Stimulated activated CD4-positive, alpha-beta T cell treated with anti-CD3 and anti-CD28 coated beads, Interleukin-15, amount 100 ng/mL, for 1 hour (primary cell): ENCODE measurements at places on chromosomes 2 and 18.
A peak's percentile ranks its signal among the peaks of the same experiment; 100 is the strongest.

DNA sequence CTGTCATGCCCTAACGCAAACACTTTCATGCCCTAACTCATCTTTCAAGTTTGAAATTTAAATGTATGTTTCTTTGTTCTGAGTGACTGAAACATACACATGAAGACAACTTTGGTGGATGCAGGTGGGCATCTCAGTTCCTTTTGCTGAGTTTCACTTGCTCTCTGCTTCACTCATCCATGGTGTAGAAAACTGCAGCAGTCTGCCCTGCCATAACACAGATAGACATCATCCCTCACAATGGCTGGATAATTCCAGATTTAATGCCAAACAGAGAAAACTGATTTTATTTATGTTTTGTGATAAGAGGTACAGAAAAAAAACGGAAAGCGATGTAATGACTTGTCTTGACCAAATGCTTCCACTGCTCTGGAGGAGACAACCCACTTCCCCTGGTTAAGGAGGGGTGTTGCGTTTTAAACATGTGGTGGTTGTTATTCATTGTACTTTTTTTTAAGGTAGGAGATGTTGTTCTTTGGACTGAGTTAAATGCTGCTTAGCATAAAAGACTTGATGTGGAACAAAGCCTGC, 70.4 kb downstream of the RHBDD1 start:
- no peak for DNase-seq

DNA sequence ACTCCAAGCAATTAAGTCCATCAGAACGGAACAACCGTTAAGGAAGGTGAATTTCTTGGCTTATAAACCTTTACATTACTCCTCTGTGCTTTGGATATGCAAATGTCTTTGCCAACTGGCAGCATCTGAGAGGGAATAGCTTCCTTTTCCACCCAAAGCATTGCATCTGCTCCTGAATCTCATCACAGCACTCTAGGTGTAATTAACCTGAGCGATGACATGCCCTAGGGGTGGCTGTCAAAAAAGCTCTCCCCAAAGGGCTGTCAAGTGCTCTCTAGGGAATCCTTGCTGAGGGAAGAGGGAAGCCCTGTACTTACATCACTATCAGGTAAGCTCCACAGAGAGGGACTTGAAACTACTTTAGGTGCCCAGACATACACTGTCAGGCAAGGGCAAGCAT, 5.5 kb upstream of the SMARCAL1 start:
- DNase-seq = no peak

GRCh38 chr2:225002656-225003045, 39.6 kb downstream of the DOCK10 start:
- DNase-seq = no peak

DNA sequence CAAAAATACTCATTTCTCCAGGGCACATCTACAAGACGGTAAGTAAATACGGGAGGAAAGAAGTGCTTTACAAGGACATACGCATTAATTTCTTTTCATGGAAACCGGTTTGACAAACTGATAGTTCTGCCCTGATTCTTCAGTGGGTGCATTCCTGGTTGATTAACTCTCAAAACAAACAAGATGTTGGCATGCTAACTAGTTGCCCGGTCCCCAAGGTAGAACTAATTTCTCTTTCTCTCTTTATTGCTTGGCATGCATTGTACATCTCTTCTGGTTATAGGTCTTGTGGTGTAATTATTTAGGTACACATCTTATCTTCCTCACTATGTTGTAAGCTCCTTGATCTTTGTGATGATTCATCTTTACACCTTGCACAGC, 46.9 kb upstream of the SPATS2L start:
- no peak for DNase-seq

GRCh38 chr2:113183264-113183663, 9.5 kb downstream of the PSD4 start:
- no peak for DNase-seq

DNA sequence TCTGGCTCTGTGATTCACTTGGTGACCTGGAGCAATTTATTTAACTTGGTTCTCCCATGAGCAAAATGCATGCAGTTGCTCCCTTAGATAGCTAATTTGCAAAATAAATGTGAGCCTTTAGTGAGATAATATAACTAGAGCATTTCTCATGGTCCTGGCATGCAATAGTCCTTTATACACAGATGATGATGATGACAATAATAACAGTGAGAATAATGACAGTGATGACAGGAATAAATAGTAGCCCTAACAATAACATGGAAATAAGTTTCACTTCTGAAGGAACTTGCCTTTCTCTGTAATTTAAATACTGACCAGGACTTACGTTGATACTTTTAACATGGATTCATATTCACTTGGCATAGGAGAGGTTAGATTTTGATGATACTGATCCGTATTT, 49.2 kb downstream of the LPIN1 start:
- no peak for DNase-seq

- DNase-seq = no peak
These were observed 138.5 kb downstream of the COL4A4 start for GRCh38 chr2:227025510-227025909.

DNA sequence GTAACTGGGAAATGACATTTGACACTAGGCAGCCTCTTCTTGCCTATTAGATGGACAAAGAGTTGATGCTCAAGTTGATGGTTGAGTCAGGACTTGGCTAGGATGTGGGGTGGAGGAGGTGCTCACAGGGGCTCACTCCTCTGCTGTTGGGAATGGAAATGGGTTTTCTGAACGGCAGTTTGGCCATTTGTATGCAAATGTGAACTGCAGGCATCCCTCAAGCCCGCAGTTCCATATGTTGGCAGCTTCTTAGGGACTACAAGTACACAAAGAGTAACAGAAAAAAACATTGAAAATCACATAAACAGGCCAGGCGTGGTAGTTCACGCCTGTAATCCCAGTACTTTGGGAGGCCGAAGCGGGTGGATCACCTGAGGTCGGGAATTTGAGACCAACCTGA, 80.8 kb downstream of the INPP5D start:
- DNase-seq = no peak

DNA sequence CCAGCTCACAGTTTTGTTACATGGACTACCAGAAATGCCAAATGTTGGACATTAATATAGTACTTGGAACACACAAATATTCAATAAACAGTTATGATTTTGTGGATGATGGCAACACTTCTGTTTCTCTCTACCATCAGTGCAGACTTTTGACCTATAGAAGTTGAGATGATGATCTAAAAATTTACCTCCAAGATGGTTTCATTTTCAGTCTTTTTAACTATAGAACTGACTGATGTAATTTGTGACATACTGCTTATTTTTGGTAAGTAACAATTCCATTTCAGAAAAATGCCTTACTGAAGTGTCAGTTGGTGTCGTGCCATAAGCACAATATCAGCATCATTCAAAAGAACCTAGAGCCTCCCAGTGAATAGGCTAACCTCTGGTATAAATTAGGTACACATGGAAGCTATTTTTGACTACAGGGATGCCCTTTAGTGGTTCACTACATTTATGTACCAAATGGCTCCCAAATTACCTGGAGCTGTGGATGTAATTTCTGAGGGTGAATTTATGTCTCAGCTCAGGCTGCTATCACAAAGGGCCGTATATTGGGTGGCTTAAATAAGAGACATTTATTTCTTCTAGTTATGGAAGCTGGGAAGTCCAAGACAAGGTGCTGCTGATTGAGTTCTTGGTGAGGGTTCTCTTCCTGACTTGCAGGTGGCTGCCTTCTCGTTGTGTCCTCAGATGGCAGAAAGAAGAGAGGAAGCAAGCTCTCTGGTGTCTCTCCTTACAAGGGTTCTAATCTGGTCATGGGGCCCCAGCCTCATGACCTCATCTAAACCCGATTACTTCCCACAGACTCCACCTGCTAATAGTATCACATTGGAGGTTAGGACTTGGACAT, 66.5 kb downstream of the ALPK2 start:
- DNase-seq = no peak

DNA sequence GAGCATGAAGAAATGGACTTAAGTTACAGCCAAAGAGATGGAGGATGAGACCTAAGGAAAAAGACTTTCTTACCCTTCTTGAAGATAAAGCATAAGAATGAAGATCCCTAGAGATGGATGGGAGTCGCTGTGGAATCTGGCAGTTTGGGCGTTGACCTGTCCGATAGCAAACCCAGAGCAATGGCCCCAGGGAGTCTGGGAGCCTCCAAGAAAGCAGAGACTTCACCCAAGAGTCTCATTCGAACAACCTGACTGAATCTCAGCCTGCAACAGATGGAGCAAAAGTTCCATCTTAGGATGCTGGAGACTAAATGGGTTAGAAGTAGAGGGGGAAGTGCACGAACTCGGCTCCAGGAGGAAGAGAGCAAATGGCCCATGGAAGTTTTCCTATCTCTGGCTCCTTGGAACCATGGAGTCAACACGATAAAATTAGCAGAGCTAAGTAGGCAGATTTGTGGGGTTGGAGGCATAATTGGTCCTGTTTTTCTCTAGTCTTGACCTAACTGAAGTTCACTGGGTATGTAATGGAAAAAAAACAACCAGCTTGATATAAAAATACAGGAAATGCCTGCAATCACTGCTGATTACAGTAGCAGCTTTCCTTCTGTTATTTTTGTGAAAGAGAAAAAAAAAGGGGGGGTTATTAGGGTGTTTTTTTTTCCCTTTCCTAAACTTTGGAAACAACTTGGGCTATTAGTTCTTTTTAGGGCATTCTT, 178.4 kb upstream of the EPAS1 start:
- no peak for DNase-seq

- no peak for DNase-seq
These were observed 39.4 kb upstream of the TXNDC2 start for GRCh38 chr18:9846162-9846925.

DNA sequence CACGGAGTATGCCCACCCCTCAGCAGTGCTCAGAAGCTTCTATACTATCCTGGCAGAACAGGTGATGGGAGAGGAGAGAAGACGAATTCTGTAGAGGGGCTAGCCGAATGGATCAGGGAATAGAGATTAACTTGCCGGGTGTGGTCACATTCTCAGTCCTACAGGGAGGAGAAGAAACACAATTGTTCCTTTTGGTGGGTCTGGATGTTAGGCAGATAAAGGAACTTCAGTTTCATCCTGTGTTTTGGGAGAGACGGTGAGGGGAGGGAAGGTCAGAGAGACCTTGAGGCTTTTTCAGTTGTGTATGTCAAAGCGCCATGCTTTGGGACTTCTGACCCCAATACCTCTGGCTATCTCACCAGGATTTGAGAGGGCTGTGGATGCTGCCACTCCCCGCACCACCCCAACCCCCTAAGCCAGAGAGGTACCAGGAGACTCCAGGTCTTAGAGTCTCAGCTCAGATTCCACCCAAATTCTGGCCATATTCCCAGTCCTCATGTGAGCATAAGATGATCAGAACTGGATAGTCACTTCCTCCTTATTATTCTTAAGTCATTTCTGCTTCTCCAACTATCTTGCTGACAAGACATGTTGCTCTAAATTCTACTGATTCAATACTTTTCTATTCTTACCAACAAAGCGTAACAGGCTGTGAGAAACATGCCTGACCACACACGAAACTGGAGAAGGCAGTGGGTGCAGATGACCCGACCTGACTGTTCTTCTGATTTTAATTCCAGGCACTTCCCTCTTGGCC, 2.3 kb upstream of the TMEM37 start:
- DNase-seq = no peak

DNA sequence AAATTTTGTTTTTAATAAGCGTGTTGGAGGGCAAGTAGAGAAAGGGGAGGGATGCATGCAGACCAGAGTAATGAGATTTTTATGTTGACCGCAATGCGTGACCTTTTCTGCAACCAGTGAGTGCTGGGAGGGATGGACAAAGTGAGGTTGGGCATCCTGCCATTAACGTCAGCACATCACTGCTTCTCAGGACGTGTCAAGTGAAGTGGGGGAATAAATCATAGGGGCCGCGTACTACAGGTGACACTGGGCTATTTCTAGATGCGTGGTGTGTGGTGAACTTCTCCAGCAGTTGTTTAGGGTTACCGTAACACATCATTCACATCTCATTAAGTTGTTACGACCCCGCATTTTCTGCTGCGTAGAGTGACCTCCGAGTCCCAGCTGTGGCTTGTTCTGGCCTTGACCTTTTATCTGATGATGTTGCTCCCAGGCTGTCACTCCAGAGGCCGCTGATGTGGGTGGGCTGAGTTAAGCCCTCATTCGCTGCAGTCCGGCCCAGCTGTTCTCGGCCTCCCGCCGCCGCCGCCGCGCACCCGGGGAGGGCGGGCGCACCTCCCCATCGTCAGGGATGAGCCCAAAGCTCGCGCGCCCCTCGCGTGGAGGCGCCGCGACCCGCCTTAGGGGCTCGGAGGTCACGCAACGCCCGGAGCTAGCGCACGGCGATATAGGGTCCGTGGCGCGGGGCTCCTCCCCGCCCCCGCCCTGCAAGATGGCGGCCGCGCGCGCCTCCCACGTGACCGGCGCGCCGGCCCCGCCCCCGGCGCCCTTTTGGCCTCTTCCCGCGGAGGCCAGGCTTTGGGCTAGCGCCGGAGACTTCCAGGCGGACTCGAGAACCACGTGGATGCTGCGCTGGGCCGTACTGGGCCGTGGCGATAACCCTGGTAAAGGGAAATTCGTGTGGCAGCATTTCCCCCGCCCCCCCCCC, 3.5 kb downstream of the ZCCHC2 start:
- peak; percentile 26 for DNase-seq

GRCh38 chr18:23105581-23106219, 29.6 kb upstream of the CABLES1 start:
- no peak for DNase-seq

- DNase-seq = no peak
These were observed 92.7 kb downstream of the FARSB start for GRCh38 chr2:222563106-222563718.

GRCh38 chr2:237567276-237568029, 1.1 kb downstream of the PRLH start:
- DNase-seq = no peak

GRCh38 chr2:27802547-27802946, 31.0 kb downstream of the MRPL33 start:
- DNase-seq = no peak

GRCh38 chr18:3114451-3114850, 101.5 kb upstream of the LPIN2 start:
- DNase-seq = no peak

- no peak for DNase-seq
These were observed at the start of gene YES1 for GRCh38 chr18:811892-812375. TSS of gene YES1 (minus strand) at chr18:812242. CDS start at chr18:756827, 55,415 bp downstream.

GRCh38 chr2:139645617-139646016, 865.4 kb upstream of the NXPH2 start:
- no peak for DNase-seq

GRCh38 chr2:128139624-128140023, 48.6 kb downstream of the UGGT1 start:
- DNase-seq = no peak

DNA sequence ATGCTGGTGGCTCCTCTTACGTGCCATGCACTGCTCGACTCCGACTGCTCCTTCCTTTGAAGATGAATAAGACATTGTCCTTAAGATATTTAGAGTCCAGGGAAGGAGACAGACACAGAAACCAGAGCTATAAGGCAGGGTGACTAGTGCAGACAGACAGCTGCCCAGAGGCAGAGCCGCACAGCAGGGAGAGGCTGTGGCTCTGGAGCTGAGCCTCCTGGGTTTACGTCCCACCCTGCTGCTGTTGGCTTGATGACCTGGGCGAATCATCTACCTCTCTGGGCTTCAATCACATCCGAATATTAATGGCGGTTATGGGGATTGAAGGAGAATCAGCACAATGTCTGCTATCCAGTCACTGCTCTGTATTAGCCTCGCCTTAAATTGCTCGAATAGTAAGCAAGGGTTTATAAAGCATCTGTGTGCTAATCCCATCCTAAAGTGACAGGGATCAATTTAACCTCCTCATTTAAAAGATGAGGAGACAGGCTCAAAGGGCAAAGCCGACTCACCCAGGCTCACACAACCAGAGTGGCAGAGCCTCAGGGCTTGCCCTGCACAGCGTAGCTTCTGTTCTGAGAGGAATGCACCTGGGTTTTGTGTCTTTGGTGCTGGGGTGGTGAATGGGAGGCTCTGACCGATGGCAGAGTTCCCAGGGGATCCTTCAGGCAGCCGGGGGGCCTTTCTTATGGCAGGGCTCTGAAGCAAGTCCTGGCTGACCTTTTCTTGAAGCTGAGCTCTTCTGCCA, 284.1 kb downstream of the MYCN start:
- DNase-seq = no peak
